ENCODE measurements at places on chromosomes 4 and X. TPM values are rescaled to one million over a fixed set of nuclear protein-coding genes. Genes with fewer than 3 reads are reported as not detected.

Gene MAP7D3
- 0.92 TPM for polyA plus RNA-seq

Gene CDS1
- 6.9 TPM for polyA plus RNA-seq

Gene NLGN4X
- 1.7 TPM for polyA plus RNA-seq

Gene TRO
- polyA plus RNA-seq = 2.1 TPM

Gene NSDHL
- polyA plus RNA-seq = 32.5 TPM

Gene ATXN3L
- not detected for polyA plus RNA-seq

Gene DMP1
- not detected for polyA plus RNA-seq

Gene TLR1
- polyA plus RNA-seq = 1.8 TPM
